Sigmoid colon (tissue), 7 donors: ENCODE measurements at places on chromosomes 12 and 14.

GRCh38 chr12:6323340-6323994 lies 13.0 kb downstream of the PLEKHG6 start:
- H3K36me3 ChIP-seq: peaks cover 9% of the 10 kb centered on the region
- H3K27ac ChIP-seq: peak overlapping the region; percentile 97
- peak; percentile 89 for DNase-seq
- no peak overlapping the region for H3K4me3 ChIP-seq
- H3K4me1 ChIP-seq: peaks cover 48% of the 10 kb centered on the region

GRCh38 chr14:70188659-70189455 lies at the start of gene SLC8A3:
Gene SLC8A3, minus strand, starts transcription at chr14:70188951. Its CDS starts 20,529 bp downstream, at chr14:70168422.
- peaks cover 18% of the 10 kb centered on the region for H3K27me3 ChIP-seq
- no peak for DNase-seq
- no peak within 1 kb of the TSS for H3K27ac ChIP-seq
- H3K4me1 ChIP-seq: peaks cover 28% of the 10 kb centered on the region
- peak within 1 kb of the TSS; percentile 29 for H3K4me3 ChIP-seq
- no peaks in the 10 kb centered on the region for H3K36me3 ChIP-seq

GRCh38 chr14:20247646-20248246 lies 8.7 kb downstream of the OR11H4 start:
- DNase-seq: no peak
- no peaks in the 10 kb centered on the region for H3K27me3 ChIP-seq
- no peak overlapping the region for H3K4me3 ChIP-seq
- H3K36me3 ChIP-seq: no peaks in the 10 kb centered on the region
- no peak overlapping the region for H3K27ac ChIP-seq

GRCh38 chr14:57464008-57464730 lies 29.5 kb downstream of the CCDC198 start:
- no peak for DNase-seq
- no peak overlapping the region for H3K4me3 ChIP-seq
- H3K27ac ChIP-seq: no peak overlapping the region
- no peaks in the 10 kb centered on the region for H3K4me1 ChIP-seq
- H3K27me3 ChIP-seq: no peaks in the 10 kb centered on the region
- H3K36me3 ChIP-seq: no peaks in the 10 kb centered on the region

GRCh38 chr14:31484754-31485153 lies 3.1 kb downstream of the GPR33 start:
- H3K27me3 ChIP-seq: no peaks in the 10 kb centered on the region
- no peak for DNase-seq
- no peaks in the 10 kb centered on the region for H3K4me1 ChIP-seq
- H3K4me3 ChIP-seq: no peak overlapping the region

GRCh38 chr14:104924421-104925213 lies at the start of gene PLD4:
Gene PLD4, plus strand, starts transcription at chr14:104924879. Its CDS starts 2,262 bp downstream, at chr14:104927141.
- no peak within 1 kb of the TSS for H3K27ac ChIP-seq
- no peaks in the 10 kb centered on the region for H3K27me3 ChIP-seq
- no peaks in the 10 kb centered on the region for H3K36me3 ChIP-seq
- no peaks in the 10 kb centered on the region for H3K4me1 ChIP-seq
- DNase-seq: peak; percentile 26

- DNase-seq: no peak
- H3K27me3 ChIP-seq: no peaks in the 10 kb centered on the region
- peak overlapping the region; percentile 77 for H3K27ac ChIP-seq
- peaks cover 82% of the 10 kb centered on the region for H3K4me1 ChIP-seq
- H3K36me3 ChIP-seq: no peaks in the 10 kb centered on the region
- no peak overlapping the region for H3K4me3 ChIP-seq
Measured at GRCh38 chr12:2027351-2027750, 23.1 kb upstream of the DCP1B start.

- no peak overlapping the region for H3K27ac ChIP-seq
- no peak overlapping the region for H3K4me3 ChIP-seq
- no peak for DNase-seq
- H3K4me1 ChIP-seq: peaks cover 10% of the 10 kb centered on the region
Measured at GRCh38 chr12:22042976-22043669, 2.9 kb upstream of the CMAS start.

DNA sequence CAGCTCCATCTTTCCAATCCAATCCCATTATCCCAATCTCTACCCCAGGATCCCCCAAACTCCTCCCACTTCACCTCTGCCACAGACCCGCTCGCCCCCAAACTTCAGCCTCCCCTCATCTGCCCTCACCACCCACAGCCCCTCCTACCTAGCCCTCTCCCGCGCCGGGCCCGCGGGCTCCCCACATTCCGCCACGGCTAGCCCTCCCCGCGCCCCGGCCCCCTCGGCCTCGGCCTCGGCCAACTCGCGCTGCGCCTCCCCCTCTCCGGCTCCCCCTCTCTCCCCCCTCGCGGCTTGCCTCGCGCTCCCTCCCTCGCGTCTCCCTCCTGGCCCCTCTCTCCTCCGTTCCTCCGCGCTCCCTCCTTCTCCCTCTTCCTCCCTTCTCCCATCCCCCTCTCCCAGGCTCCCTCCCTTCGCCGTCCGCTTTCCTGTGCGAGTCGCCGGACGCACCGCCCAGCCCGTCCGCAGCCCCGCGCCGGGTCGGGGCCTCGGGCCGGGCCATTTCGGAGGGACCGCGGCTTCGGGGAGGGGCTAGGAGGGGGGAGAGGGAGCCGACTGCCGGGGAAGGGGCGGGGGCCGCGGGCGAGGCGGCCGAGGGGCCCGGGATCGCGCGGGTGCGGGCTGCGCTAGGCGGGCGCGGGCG lies at the start of gene ATN1:
ATN1 (plus strand) TSS at position 581 of the 643 bp plus-strand sequence. CDS start 6,043 bp downstream, outside the sequence.
- H3K4me1 ChIP-seq: peaks cover 66% of the 10 kb centered on the region
- no peaks in the 10 kb centered on the region for H3K27me3 ChIP-seq
- DNase-seq: peak; percentile 97

DNA sequence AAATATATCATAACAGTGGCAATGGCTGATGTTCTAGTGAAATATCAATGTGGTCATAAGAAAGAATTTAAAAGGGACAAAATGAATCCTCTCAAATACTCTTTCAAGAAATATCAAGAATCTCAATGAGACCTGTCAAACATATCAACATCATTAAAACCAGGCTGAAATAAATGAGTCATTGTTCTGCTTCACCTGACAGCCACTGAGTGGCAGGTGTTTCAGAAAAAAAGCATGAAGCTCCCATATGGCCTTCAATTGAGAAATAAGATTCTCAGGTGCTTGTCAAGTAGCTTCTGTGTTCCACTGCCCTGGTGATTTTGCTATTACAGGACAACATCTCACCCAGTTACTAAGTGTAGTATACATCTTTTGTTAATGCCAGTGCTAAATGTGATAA lies 21.5 kb downstream of the ANAPC5 start:
- no peaks in the 10 kb centered on the region for H3K27me3 ChIP-seq
- H3K36me3 ChIP-seq: peaks cover 58% of the 10 kb centered on the region
- H3K4me3 ChIP-seq: no peak overlapping the region
- no peaks in the 10 kb centered on the region for H3K4me1 ChIP-seq
- no peak overlapping the region for H3K27ac ChIP-seq

GRCh38 chr14:80428671-80429070 lies 217.4 kb upstream of the DIO2 start:
- no peak overlapping the region for H3K4me3 ChIP-seq
- H3K27me3 ChIP-seq: no peaks in the 10 kb centered on the region
- no peaks in the 10 kb centered on the region for H3K36me3 ChIP-seq

GRCh38 chr14:103279142-103280025 lies 54.7 kb upstream of the EIF5 start:
- H3K27ac ChIP-seq: peak overlapping the region; percentile 1
- H3K4me3 ChIP-seq: peak overlapping the region; percentile 34
- no peaks in the 10 kb centered on the region for H3K36me3 ChIP-seq

DNA sequence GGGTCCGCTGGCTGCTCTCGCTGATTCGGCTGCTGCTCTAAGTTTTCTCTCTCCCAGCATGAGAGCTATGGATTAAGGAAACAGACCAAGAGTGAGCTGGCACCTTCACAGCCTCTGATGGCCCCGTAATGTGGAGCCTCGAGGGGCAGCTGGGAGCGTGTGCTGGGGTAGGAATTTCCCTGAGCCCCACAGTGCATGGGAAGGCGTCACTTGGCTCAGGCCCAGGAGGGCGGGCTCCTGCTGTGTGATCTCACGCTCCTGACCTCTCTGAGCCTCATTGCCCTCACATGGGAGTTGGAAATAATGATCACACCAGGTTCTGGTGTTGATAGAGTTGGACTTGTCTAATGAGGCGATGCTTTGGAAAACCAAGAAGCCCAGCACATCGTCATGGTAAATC lies 238.6 kb upstream of the CRY1 start:
- no peaks in the 10 kb centered on the region for H3K4me1 ChIP-seq
- H3K27me3 ChIP-seq: no peaks in the 10 kb centered on the region
- no peak overlapping the region for H3K4me3 ChIP-seq
- H3K36me3 ChIP-seq: no peaks in the 10 kb centered on the region

DNA sequence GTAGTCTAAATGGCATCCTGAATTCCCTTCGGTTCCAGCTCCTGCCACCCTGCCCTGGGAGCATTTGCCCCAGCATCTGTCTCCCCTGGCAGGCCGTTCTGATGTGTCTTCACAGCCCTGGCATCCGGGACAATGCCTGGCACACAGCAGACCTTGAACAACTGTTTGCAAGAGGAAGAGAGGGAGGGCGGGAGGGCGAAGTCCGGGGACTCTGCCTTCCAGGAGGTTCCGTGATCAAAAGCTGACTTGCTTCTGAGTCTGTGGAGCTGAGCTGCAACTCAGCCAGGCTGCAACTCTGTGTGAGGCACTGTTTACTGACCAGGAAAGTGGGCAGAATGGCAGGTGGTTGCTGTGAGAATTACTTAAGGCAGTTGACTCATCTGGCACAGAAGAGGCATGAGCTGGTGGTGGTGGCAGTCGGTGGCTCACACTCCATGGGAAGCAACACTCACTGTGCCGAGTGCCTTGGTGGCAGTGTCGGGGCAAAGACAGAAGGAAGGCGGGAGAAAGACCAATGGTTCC lies 61.1 kb upstream of the DLK1 start:
- H3K36me3 ChIP-seq: no peaks in the 10 kb centered on the region
- no peak for DNase-seq
- H3K4me1 ChIP-seq: peaks cover 14% of the 10 kb centered on the region
- peak overlapping the region; percentile 32 for H3K27ac ChIP-seq

- no peaks in the 10 kb centered on the region for H3K4me1 ChIP-seq
- no peaks in the 10 kb centered on the region for H3K27me3 ChIP-seq
- H3K4me3 ChIP-seq: no peak overlapping the region
- no peak for DNase-seq
Measured at GRCh38 chr12:15644700-15645099, 144.5 kb downstream of the EPS8 start.

GRCh38 chr12:19527866-19528265 lies 88.6 kb downstream of the AEBP2 start:
- H3K4me3 ChIP-seq: no peak overlapping the region
- H3K4me1 ChIP-seq: peaks cover 4% of the 10 kb centered on the region
- H3K27ac ChIP-seq: no peak overlapping the region
- no peak for DNase-seq
- H3K27me3 ChIP-seq: no peaks in the 10 kb centered on the region
